Eye (tissue), 1 donor: ENCODE measurements at places on chromosomes 7 and 10.

- DNase-seq = peak; percentile 8
These were observed 161.6 kb downstream of the ITGA8 start for GRCh38 chr10:15558136-15558535.

DNA sequence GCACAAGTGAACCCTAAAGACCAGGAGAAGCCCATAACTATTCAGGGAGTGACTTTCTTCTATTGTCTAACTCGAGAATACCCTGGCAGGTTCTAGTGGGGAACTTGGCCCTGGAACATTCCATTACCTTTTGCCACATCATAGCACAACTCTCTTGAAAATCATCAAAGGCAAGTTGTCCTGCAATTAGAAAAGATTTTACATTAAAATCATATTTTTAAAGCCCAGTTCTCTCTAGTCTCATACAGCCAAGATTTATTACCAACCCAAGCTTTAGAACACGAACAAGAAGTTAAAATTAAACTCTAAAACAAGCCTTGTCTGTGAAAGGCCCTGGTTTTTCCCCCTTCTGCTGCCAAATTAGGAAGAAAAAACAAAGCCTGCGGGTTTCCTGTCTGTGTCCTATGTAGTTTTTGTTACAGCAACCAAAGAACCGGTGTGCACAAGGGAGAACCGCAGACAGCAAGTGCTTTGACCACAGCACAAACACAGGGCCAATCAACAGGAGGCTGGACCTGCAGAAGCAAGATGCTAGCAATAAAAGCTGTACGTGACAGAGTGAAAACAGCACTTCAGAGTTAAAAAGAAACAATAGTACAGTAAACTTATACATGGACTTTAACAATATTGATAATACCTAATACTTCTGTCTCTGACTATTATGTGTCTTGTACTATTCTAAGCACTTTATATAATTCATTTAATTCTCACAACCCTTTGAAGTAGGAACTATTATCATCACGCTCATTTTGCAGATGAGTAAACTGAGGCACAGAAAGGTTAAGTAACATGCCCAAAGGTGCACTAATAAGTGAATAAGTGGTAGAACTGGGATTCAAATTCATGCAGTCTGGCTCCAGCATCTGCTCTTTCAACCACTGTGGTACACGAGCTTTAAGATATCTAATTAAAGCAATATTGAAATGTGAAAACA lies 65.8 kb downstream of the STK17A start:
- DNase-seq = no peak

- no peak for DNase-seq
These were observed 763.4 kb downstream of the KCNMA1 start for GRCh38 chr10:76874176-76874575.

- DNase-seq = no peak
These were observed 70.3 kb downstream of the CALML3 start for GRCh38 chr10:5595095-5595494.

- DNase-seq = no peak
These were observed 133.7 kb upstream of the SH2B2 start for GRCh38 chr7:102152672-102153598.

DNA sequence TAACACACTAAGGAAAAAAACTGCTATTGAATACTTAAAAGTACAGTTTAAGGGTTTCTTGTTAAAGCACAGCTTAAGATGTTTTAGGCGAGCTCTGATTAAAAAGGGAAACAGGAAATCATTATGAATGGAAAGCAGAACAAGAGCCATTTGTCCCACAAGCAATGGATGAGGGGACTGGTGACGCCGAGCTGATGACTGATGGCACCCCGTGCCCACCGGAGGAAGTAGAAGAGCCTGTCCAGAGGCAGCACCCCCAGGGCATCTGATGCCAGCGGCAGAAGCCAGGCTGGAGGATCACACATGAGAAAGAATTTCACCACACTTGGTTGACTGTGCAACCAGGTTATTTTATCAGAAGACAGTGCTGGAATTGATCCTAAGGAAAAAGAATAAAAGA lies 15.0 kb upstream of the INSIG1 start:
- DNase-seq = no peak

DNA sequence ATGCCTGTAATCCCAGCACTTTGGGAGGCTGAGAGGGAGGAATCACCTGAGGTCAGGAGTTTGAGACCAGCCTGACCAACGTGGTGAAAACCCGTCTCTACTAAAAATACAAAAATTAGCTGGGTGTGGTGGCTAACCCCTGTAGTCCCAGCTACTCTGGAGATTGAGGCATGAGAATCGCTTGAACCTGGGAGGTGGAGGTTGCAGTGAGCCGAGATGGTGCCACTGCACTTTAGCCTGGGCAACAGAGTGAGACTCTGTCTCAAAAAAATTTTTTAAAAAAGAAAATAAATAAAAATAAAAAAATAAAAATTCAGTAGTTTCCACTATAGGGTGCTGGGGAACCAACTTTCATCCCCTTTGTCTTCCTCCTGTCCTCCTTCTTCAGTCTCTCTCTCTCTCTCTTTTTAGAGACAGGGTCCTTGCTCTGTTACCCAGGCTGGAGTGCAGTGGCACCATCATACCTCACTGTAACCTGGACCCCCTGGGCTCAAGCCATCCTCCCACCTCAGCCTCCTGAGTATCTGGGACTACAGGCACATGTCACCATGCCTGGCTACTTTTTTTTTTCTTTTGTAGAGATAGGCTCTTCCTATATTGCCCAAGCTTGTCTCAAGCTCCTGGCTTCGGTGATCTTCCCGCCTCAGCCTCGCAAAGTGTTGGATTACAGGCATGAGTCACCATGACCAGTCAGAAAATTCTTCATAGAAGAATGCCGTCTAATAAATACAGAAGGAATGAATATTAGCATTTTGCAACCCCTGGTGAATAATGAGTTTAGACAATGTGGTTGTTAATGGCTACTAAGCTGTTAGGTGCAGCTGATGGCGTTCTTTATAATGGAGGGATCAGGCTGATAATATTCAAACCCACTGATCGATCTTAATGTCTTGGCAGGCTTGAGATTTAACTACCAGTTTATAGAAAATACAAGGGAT lies 20.6 kb downstream of the RBM20 start:
- no peak for DNase-seq

- DNase-seq = no peak
These were observed 69.0 kb downstream of the CASD1 start for GRCh38 chr7:94578614-94579013.

- no peak for DNase-seq
These were observed 654 bp upstream of the SLF2 start for GRCh38 chr10:100912013-100912604.

DNA sequence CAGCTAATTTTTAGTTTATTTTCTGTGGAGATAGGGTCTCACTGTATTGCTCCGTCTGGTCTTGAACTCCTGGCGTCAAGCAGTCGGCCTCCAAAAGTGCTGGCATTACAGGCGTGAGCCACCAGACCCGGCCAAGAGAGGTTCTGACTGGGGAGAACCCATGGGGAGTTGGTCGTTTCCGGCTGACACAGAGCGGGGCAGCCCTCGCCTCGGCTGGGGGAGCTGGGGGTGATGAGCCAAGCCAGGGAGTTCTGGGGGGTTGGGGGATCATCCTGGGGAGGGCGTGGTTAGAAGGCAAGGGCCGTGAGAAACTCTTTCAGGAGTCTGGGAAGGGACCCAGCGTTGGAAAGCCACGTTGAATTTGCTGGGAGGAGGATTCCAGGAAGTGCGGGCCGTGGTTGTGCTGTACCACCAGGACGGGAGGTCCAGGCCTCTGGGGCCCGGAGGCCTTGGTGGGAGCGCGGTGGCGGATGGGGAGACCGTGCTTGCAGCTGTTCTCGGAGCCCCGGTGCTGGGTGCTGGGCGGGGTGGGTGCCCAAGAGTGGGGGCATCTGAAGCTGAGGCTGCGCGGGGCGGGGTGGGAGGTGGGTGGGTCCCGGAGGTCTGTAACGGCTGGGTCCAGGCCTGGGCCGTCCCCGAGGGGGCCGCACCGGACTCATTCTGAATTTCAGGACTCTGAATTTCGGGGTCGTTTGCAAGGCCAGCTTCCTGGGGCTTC lies 8.4 kb upstream of the ZNF853 start:
- no peak for DNase-seq

GRCh38 chr10:69087590-69088470 lies at the start of gene SRGN:
Gene SRGN (plus strand): TSS chr10:69088103. CDS start chr10:69088158, 55 bp downstream.
- no peak for DNase-seq

GRCh38 chr7:71507680-71508602 lies 376.0 kb downstream of the GALNT17 start:
- peak; percentile 46 for DNase-seq

DNA sequence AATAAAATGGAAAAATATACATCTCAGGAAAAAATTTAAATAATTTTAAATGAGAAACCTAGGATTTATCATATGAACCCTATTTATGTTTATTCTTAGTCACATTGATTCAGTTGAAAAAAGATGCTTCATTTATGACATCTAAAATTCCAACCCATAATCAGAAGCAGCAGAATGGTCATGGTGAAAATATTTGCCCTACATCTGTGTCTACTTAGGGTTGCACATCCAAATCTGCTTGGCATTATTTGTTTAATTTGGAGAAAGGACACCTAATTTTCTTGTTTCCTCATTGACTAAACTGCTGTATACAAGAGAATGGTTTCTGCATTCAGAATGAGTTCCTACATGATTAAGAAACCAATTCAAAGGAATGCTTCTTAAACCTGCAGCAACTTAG lies 72.9 kb upstream of the SKAP2 start:
- DNase-seq = peak; percentile 12

DNA sequence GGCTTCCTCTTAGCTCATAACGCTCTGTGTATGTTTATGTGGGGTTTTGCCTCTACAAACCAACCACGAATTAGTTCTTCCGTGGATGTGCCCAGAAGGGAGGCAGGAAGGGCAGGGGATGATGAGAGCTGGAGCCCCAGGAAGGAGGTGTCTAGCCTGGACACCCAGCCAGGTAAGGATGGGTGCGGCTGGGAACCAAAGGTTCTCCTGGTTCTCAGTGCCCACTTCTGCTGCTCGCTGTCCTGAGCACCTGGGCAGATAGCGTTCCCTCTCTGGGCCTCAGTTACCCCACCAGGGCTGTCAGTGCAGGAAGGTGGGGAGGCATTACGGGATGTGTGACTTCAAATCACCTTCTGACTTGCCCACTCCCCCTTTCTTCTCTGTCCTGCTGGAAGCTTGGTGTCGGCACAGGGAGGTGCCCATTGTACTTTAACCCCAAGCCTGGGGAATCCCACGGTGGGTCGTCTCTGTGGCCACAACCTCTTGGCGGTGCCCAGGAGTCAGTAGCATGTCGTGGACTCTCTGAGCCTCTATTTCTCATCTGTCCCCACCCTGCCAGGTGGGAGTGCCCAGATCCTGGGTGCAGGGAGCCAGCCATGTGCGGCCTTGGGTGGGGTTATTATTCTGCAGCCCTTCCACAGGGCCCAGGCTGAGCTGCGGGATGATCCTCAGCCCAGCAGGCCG lies 18.7 kb upstream of the PCBD1 start:
- DNase-seq = no peak

GRCh38 chr10:90872648-90873020 lies 860 bp downstream of the RPP30 start:
- no peak for DNase-seq

- no peak for DNase-seq
These were observed 110.1 kb upstream of the ZNF746 start for GRCh38 chr7:149607683-149608082.
